Renal pelvis (tissue), 12 donors: ENCODE measurements at places on chromosomes 5 and 9. TPM values are rescaled to one million over a fixed set of nuclear protein-coding genes. Genes with fewer than 3 reads are reported as not detected.

DNA sequence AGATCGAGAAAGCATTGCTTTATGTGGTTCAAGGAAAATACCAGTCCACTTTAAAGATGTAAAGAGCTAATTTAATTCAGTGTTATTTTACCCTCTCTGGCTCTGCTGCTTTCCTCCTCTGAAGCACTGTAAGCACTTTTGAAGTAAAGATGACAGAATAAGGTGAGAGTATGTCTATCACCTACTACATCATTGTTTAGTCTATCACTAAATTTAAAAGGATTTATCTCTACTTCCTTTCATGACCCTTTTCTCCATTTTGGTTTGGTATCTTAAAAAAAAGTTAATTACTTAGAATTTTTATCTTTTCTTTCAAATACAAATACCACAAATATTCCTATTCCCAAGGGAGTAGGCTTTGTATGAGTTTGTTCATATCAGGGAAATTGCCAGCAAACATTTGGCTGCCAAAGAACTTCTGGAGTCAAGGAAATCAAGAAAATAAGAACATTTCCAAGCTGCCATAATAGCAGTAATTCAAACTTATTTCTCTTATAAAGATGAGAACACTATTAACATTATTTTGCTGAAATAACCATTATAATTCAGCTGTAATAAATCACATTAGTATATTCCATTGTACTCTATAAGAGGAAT lies 77.8 kb downstream of the SLC38A9 start:
- DNase-seq: peak; percentile 67

SPATA31D4 gene
- not detected for polyA plus RNA-seq

TLX3 gene
- polyA plus RNA-seq: not detected

CDH9 gene
- 7.3 TPM for polyA plus RNA-seq

DNA sequence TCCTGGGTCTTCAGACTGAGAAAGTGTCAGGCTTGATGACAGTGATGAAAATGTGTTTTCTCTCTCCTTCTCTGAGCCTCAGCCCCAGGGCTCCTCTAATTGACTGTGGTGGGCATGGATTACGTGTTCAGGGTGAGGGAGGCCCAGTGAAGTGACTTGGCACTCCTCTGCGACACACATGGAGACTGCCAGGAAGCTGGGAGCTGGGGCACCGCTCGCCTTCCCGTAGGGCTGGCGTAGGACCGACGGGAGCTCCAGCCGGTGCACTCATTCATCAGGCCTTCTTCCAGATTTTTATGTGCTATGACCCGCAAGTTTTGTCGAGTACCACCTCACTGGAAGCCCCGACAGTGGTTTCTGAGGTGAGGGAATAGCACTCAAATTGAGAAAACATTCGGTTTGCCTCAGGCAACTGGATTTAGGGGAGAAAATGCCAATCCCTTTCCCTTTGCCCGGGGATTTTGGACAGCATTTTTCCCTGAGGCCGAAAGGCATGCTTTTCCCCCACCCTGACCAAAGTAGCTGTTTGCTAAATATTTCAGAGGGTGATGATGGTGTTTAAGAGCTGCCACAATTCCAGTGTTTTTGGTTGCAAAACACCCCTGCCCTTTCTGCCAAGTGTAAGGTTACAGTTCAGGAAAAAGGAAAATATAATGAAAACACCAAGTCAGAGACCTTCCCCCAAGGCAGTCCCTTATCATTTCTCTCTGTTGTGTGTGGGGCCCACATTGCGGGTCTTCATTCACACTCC lies 83.7 kb downstream of the PCSK5 start:
- no peak for DNase-seq

GRCh38 chr5:135212361-135213026 lies 178.5 kb upstream of the PITX1 start:
- no peak for DNase-seq

C1QTNF2 gene
- 1.7 TPM for polyA plus RNA-seq

GRCh38 chr5:30279237-30279636 lies 914.2 kb upstream of the CDH6 start:
- DNase-seq: no peak

ACTL7B gene
- polyA plus RNA-seq: not detected

DNA sequence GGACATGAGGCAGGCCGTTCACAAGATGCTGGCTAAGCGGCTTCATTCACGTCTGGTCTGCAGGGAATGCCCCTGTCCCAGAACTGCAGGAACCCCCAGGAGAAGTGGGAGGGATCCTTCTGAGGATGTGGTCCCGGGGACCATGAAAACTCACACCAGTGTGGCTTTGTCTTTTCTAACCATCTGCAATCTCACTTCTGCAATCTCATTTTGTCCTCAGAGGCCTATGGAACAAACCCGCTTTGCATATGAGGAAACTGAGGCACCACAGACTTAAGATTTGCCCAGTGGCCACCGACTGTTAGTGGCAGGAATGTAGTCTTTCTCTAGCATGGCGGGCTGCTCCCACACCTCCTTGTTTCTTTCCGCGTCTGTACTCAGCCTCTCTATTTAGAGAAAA lies 6.9 kb downstream of the CXCL14 start:
- DNase-seq: no peak
